ENCODE measurements at places on chromosomes 5 and 9.

DNA sequence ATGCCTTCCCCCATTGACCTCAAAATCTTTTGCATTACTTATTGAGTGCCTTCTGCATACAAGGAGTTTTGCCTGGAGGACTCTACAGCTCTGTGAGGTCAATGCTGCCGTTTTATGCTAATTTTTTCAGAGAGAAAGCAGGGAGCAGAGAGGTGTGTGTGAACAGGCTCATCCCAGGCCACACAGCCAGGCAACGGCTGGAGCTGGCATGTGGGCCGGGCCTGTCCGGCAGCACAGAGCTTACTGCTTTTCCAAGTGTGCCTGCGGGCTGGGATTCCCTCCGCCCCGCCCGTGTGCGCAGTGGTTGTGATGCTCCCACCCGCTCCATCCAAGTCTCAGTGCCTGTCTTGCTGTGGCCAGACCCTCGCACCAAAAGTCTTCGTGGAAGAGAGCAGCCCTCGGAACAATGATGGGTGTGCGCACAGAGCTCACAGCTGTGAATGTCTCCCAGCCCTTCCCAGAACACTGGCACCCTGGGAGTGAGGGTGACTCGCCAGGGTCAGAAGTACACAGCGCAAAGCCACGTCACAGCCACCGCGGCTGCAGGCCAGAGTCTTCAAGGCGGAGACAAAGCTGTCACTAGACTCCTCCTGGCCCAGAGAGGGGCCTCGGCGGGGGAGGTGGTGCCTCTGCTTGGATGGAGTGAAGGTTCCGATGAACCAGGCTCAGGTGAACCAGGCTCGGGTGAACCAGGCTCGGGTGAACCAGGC lies 82.8 kb downstream of the COL5A1 start:
- DNase-seq: no peak

- no peak for DNase-seq
Measured at GRCh38 chr5:96969366-96969765, 33.5 kb downstream of the LNPEP start.

DNA sequence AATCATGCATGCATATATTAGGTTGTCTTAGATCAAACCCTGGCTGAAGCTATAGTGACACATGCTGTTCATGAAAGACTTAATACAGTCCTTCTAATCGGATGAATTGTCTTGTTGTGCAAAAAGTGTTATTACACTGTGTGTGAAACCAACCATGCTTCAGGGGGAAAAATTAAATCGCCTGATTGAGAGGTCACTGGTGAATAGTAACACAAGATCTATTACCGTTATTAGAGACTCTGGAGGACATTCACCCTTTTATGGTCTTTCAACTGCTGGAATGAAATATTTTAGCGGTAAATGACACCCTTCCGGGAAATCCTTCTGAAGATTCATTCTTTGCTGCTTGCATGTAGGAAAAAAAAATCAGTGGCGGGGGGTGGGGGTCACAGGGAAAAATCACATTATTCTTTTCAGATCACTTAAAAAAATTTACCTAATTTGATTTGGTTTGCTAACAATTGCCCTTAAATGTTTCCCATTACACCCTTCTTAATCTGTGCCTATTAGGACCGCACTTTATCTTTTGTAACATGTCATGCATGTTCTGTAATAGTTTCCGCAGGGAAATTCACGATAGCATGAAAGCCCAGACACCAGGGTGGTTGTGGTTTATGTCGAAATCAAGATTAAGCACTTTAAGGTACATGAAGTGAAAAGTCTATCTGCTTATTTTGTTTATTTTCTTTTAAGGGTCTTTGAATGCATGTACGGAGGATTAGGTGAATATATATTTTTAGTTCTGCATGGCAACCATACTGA lies 120.6 kb downstream of the FOCAD start:
- no peak for DNase-seq

DNA sequence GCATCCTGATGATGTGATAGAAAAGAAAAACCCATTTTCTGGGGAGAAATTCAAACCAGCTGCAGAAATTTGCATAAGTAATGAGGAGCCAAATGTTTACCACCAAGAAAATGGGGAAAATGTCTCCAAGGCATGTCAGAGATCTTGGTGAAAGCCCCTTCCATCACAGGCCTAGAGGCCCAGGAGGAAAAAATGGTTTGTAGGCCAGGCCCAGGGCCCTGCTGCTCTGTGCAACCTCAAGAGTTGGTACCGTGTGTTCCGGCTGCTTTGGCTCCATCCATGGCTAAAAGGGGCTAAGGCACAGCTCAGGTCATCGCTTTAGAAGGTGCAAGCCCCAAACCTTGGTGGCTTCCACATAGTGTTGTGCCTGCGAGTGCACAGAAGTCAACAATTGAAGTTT lies 543.1 kb downstream of the ZNF608 start:
- DNase-seq: no peak

DNA sequence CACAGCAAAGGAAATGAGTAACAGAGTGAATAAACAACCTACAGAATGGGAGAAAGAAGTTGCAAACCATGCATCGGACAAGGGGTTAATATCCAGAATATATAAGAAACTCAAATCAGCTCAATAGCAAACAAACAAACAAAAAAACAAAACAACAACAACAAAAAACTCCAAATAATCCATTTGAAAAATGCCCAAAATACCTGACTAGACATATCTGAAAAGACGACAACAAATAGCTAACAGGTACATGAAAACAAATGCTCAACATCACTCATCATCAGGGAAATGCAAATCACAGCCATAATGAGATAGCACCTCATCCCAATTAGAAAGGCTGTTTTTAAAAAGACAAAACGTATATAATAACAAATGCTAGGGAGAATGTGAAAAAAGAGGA lies 111.2 kb downstream of the TRPM3 start:
- no peak for DNase-seq

Measured in renal cortex interstitium (tissue), 15 donors.